Activated CD8-positive, alpha-beta memory T cell treated with anti-CD3 and anti-CD28 coated beads for 4 hours (primary cell): ENCODE measurements at places on chromosomes 3 and 15.

DNA sequence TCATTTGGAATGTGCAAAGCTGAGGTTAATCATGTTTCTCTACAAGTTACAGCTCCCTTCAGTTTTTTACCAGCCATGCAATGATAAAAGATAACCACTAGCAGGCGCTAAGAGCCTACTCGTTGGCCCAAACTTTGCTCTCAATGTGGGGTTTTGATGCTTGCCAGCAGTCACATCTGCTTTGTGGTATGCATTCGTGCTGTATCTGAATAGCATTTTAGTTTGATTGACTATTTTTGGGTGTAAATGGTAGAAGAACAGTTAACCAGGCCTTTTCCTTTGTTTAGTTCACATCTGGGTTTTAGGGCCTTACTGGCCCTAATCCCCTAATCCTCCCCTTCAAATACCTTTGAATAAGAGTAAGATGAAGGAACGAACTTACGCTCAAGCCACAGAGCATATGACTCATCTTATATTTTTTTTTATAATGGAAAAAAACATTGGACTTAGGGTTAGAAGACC, 4.4 kb upstream of the CLDN11 start:
- DNase-seq: no peak

DNA sequence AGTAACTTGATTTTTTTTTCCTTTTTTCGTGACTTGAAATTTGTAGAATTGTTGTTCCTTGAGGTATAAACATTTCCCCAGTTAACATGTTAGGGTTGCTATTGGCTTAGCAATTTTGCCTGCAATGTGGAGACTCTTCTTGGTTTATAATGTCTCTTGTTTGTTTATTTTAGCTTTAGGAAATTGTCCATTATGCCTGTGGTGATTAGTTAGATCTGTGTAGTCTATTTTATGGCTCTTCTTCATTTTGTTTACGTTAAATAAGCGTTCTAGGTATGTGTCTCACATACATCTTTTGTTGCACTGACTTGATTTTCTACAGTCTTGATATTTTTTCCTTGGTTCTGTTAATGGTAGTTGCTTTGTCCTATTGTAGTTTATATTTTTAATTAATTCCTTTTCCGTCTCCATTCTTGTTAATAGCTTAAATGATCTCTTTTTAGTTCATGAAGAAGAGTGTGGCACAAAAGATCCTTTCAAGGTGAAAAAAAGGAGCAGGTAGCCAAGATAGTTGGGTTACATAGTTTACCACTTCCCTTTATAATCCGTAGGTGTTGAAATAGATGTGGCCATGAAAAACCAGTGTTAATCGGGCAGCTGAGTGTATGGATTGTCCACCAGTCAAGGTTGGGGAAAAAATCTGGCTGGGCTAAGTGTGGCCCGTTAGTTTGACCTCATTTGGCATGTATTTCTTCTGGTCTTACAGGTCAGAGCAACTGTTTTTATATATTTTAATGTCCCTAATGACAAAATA, 12.1 kb downstream of the IQGAP1 start:
- DNase-seq: no peak

DNA sequence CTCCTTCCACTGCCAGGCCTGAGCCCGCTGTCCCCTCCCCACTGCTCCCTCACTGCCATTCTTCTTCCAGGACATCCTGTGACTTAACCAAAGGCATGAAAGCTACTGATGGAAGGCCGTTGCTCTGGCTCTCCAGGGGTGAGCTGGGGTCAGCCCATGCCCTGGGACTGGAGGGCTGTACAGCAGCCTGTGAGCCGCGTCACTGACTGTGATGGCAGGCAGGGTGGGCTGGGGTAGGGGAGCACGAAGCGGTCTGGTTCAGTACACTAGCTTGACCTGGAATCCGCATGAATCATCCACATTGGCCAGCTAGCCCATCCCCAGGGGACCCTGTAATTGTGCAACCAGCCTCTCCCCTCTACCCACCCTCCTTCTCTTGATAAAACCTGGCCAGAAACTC, 30.8 kb downstream of the CORO2B start:
- DNase-seq: no peak

DNA sequence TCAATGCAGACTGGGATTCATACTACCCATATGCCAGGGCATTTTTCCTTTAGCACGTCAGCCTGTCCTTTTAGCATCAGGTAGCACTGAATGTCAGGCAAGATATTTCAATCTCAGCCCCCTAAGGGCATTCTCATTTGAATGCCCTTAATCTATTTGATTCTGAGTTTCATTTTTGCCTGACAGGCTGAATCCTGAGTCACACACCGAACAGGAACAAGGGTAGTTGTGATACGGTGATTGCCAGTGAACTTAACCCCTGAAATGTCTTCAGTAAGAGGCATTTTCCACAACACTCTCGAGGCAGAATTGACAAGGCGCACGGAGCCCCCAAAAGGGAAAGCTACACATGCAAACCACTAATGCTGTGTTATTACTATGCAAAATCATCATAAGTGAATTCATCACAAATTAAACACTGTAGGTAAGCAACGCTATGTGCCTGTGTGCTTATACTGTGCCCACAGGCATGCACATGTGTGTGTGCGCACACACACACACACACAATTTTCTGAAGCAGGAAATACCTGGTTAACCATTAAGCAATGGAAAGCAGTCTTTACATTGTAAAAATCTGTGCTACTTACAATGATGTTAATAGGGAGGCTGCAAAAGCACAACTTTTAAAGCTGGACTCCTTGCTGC, 130.4 kb downstream of the ZNF385D start:
- DNase-seq: no peak

- DNase-seq: no peak
Measured at GRCh38 chr3:197191897-197192296, 106.5 kb downstream of the DLG1 start.

- DNase-seq: no peak
Measured at GRCh38 chr3:153291059-153291685, 129.1 kb downstream of the RAP2B start.

DNA sequence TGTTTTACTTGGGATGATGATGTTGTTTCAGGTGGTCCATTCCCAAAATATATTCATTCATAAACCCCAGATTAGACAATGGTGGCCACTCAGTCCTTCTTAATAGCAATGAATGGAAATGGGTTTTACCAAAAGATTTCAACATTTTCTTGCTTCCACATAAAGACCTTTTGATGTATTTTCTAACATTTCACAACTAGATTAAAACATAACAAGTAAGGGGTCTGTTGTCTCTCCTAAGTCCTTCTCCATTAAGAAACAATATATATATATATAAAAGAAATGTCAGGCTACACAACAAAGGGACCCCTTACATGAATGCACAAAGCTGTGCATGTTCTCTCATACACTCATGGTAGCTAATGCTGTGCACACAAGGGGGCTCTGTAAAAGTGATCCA, 176.4 kb downstream of the ANXA2 start:
- no peak for DNase-seq
